SK-MEL-5 (cell line): ENCODE measurements at places on chromosomes 12 and 14. TPM values are rescaled to one million over a fixed set of nuclear protein-coding genes. Genes with fewer than 3 reads are reported as not detected.

SRRM4 gene
- total RNA-seq: not detected in 2 replicates

GRCh38 chr12:50918584-50919316 is 33.6 kb upstream of the HIGD1C start:
- DNase-seq: no peak

PRKAG1 gene
- total RNA-seq: 115 and 133 TPM in 2 replicates

RIPK3 gene
- not detected in 2 replicates for total RNA-seq

- no peak for DNase-seq
Observed at GRCh38 chr12:124162151-124163110, 132.5 kb upstream of the RFLNA start.

KLHL33 gene
- total RNA-seq: not detected in 2 replicates

TPH2 gene
- not detected in 2 replicates for total RNA-seq

DNA sequence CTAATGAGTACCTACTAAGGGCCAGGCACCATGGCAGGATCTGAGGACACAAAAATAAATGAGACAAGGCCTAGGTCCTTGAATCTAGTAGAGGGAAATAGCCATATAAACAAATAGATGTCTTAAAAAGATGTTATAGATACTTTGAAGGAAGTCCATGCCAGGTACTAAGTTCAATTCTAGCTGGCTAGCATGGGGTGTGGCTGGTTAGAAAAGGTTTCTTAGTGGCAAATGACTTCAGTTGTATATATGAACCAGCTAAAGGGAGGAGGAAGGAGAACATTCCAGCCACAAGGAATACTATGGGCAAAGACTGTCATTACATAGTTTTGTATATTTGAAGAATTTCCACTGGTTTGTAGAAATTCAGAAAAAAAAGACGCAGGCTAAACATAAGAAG is 133.6 kb upstream of the BMP4 start:
- DNase-seq: no peak

REC8 gene
- total RNA-seq: 0.69 and 1.1 TPM in 2 replicates

DNA sequence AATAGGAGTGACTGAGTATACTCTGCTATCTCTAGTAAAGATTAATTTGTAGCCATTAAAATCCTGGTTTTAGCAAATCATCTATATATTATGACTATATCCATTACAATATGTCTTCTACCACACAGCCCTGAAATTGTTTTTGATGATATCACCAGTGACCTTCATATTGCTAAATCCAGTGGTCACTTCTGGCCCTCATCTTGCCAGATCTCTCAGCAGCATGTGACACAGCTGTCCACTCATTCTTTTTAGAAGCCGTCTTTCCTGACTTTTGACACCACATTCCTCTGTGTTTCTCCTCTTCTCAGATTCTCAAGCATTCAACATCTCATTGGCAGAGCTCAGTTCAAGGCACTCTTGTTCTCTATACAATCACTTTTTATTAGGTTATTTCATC is 54.9 kb downstream of the CPNE8 start:
- no peak for DNase-seq
